LoVo (cell line): ENCODE measurements at places on chromosomes 5 and 9.
A peak's percentile ranks its signal among the peaks of the same experiment; 100 is the strongest.

DNA sequence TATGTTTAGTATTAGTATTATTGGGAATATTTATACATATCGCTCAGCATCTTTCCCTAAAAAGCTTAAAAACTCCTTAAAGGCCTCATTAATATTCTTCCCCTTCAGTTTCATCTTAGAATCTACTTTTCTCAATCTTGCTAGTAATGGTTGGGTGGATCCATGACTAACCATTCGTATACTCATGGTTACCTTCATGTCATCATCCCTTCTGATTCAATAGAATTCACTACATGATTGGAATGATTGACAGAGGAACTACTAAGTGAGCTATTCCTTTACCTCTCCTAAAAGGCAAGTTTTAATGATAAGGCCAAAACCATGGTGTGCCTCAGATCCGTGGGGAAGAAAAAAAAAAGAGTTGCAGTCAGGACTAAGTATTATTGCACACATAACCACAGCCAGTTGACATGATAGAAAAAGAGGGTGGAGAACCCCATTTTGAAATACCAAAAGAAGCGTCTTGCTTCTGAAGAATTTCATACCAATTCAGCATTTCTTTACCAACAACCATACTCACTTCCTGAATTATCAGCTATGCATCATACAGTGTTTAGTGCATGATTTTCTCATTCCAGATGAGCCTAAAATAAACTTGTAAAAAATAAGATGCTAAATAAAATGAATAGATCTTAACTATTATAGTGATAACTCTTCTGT is 624.6 kb downstream of the PDE4D start:
- DNase-seq, result no peak

- DNase-seq, result no peak
These were observed 383.7 kb downstream of the CAAP1 start for GRCh38 chr9:26508897-26509296.

GRCh38 chr5:28927559-28928326 is 1889.4 kb upstream of the CDH9 start:
- no peak for DNase-seq

- no peak for DNase-seq
These were observed 50.8 kb upstream of the IRX4 start for GRCh38 chr5:1933364-1934055.

DNA sequence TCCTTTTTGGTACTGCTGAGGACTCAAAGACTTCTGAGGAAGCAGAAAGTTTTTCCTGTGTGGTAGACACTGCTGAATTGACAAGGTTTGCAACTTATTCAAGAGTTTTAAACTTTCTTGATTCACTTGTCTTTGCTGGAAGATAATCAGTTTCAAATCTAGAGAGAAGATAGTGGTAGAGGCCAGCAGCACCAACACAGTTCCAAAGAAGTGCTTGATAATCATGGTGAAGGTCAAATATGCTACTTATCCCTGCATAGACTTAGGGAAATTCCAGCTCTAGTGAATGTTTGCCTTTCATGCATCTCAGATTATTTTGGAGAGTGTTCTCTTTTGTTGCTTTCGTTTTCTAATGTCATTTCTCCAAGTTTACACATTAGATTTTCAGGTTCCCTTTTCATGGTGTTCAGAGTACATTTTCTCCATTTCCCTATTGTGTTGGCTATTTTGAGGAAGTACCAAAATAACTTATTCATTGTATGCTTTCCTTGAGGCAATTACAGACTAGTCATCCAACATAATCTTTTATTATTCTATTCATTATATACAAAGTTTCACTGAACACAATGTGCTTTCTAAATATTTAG is 550 bp downstream of the IFNE start:
- no peak for DNase-seq

DNA sequence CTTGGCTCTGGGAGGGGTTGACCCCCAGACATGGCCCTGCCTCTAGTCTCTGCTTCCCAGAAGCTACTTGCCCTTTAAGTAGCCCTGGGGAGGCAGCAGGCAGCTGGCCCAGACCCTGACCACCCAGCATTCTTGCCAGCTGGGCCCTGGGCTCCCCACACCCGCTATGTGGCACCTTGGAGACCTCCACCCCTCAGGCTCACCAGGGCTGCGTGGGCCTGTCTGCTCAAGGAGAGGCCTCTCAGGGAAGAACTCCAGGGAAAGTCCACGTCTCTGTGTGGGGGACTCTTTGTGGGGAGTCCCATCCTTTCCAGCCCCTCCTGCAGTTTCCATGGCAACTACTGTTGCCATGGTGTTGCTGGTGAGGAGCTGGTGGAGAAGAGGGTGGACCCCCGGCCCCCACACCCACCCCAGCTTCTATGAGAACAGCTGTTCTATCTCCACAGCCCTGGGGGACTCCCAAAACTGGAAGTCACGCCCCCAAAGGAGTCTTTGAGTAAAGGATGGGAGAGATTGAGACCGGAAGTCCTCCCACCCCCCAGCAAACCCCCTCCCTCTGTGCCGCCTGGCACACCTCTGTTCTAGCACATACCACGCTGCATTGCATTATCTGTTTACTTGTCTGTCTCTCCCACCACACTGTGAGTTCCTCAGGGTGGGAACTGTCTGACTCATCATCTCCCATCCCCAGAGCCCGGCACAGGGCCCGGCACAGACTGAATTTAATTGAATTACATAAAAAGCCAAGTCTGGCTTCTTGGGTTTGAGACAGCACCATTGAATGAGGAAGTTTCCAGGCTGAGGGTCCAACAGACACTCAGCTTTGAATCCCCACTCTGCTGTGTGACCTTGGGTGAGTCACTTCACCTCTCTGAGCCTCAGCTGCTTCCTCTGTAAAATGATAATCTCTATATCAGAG is 12.6 kb downstream of the DNM1 start:
- no peak for DNase-seq

DNA sequence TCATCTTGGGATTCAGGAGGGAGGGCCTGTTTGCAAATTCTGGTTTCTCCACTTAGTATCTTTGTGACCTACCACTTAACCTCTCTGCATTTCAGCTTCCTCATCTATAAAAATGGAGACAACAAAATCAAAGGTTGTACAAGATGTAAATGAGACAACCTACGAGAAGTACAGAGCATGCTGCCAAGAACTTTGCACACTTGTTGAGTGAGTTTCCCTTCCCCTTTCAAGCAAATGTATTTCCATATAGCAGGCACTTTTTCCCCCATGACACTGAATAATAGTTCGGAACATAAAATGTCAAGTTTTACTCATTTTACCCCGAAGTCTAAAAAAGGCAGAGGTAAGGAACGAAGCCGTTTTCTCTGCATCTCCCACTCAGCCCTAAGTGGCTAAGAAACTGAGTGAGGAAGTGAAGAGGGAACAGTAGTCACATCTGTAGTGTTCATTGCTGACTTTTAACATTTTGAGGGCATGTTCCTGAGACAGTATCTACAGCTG is 159.0 kb downstream of the TLE1 start:
- no peak for DNase-seq

GRCh38 chr9:77291714-77292113 is 114.4 kb downstream of the VPS13A start:
- DNase-seq, result no peak

DNA sequence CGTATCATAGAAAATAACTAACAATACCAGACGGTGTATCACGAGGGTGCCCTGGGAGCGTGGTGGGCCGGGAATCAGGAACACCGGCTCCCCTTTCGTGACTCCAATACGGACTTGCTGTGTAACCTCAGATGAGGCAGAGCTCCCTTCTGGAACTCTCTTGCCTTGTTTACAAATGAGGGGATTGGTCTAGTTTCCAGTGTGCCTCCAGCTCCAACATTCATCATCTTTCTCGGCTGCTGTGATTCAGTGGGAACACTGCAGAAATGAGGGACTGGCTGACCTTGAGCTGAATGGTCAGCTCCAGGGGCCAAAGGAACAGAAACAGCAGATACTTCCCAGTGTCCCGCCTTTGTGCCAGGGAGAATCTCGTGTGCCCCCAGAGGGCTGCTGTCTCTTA is 22.6 kb upstream of the TGFBI start:
- no peak for DNase-seq

DNA sequence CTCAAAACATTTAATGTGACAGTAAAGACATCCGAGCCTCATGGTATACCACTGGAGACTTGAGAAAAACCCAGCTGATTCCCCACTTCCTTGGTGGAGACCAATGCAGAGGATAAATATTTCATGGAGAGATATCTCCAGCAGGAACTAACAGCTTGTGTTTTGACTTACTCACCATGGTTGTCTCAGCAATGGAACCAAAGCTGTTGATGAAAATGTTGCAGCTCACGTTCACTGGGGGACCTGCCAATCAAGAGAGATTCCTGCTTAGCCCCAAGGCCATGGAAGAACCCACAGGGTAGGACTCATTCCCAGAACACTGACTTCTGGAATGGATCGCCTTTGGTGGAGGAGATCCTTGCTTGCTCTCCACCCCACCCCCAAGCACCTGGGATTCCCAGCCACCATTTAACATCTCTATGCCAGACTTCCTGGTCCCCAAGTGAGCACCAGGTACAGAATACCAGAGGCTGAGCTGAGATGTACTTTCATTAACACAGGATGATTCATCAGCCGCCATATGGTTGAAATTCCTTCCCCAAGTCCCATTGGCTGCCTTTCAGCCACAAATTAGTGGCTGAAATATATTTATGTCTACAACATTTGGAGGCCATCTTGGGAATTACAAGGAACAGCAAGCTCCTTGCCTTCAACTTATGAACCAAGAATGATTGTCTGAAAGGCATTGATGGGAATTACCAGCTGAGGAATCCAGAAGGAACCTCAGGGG is 37.9 kb downstream of the GLRA1 start:
- no peak for DNase-seq

DNA sequence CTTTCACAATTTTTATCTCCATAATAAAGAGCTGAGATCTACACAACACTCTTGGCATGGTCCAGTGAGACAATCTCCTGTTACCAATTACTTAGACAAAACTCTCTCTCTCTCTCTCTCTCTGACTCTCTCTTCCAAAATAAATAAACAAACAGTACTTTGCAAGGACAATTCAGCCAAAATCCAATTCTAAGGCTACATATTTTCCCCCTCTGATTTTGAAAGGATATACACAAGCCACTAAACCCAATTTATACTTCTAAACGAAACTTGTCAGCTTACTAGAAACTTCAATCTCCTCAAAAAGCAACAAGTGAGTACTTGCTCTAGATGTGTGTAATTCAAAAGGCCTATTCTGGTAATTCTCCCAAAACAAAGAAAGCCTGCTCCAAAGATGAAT is 26.3 kb upstream of the TNPO1 start:
- no peak for DNase-seq

- no peak for DNase-seq
These were observed 272.5 kb downstream of the SYK start for GRCh38 chr9:91073811-91074771.

GRCh38 chr5:148147415-148147814 is 20.9 kb upstream of the SPINK14 start:
- peak; percentile 30 for DNase-seq

GRCh38 chr9:93288341-93288740 is 104.4 kb downstream of the WNK2 start:
- DNase-seq, result no peak

- peak; percentile 54 for DNase-seq
These were observed 204.4 kb downstream of the EFNA5 start for GRCh38 chr5:107466233-107466769.

DNA sequence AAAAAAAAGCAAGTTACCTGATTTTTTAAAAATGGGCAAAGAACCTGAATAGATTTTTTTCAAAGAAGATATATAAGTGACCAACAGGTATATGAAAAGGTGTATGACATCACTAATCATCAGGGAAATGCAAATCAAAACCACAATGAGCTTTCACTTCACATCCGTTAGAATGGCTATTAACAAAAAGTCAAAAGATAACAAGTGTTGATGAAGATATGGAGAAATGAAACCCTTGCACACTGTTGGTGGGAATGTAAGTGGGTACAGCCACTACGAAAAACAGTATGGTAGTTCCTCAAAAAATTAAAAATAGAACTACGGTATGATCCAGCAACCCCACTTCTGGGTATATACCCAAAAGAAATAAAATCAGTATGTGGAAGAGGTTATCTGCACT is 134.8 kb downstream of the UGCG start:
- no peak for DNase-seq

- DNase-seq, result no peak
These were observed 8.0 kb downstream of the GPR21 start for GRCh38 chr9:123041489-123041888.

DNA sequence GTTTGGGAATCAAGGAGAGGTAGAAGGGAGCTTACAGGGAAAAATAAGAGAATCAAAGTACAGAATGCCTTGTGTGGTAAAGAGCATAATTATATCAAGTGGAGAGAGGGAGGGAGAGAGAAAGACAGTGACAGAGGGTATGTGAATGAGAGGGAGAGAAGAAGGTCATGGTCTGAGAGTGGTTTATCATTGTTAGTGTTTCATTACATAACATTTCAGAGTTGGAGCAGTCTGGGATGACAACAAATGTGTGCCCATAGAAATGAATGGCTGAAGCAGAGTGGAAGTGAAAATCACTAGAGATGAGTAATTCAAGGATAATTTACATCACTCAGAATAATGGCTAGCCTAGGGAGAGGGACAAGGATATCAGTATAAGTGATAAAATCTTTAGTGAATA is 799.2 kb downstream of the TLE1 start:
- no peak for DNase-seq

GRCh38 chr5:161691911-161692310 is 6.4 kb downstream of the GABRA6 start:
- DNase-seq, result no peak

DNA sequence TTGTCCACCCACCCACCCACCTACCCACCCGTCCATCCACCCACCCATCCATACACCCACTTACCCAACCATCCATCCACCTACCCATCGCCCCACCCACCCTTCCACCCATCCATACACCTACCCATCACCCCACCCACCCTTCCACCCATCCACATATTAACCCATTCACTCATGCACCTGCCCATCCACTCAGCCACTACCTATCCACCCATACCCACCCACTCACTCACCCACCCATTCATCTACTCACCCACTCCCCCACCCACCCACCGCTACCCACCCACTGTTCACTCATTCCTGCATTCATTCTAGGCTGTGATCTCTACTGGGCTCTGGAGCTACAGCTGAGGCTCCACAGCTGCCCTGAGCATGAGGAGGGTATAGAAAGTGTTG is 117.5 kb upstream of the LMX1B start:
- DNase-seq, result no peak

DNA sequence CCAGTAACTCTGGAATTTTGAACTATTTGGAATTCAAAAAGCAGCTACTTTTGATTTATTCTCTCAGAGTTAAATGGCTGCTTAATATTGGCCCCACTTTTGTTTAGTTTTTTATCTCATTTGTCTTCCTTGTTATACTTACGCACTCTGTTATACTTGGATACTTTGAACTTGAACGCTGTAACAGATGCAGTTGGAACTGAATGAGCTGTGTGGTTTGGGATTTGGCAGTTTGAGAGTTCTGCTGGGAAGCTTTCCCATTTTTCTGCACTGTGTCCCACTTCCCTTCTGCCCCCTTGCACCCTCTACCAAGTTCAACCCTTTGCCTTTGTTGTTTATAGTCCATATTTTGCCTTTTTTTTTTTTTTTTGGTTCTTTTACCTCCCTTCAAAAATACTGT is 3.8 kb downstream of the RHOBTB3 start:
- no peak for DNase-seq

- DNase-seq, result peak; percentile 27
These were observed 63.5 kb downstream of the C9orf50 start for GRCh38 chr9:129557192-129558036.
